ENCODE measurements at places on chromosomes 2 and 18. TPM values are rescaled to one million over a fixed set of nuclear protein-coding genes. Genes with fewer than 3 reads are reported as not detected.

- no peak for DNase-seq
Measured at GRCh38 chr2:5076599-5076998, 615.6 kb upstream of the SOX11 start.

- DNase-seq: no peak
Measured at GRCh38 chr2:122168799-122169198, 413.3 kb downstream of the TSN start.

GRCh38 chr18:5890331-5891183 is 4.8 kb downstream of the TMEM200C start:
- DNase-seq: peak; percentile 92

DNA sequence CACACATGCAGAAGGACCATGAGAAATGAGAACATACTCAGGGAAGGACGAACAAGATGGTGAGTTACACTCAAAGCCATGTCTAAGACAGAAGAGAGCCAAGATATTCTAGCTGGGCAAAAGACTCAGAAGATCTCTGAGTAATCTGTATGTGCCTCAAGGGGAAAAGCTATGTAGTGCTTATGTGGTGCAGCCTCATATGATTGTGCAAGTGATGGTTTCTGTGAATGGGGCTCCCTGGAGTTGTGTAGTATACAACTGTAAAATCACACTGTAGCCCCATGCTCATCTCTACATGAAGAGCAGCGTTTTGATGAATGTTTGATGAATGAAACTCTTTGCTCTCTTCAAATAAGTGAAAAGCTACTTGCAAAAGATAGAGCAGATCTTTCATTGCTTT is 57.5 kb downstream of the OSR1 start:
- DNase-seq: no peak

DNA sequence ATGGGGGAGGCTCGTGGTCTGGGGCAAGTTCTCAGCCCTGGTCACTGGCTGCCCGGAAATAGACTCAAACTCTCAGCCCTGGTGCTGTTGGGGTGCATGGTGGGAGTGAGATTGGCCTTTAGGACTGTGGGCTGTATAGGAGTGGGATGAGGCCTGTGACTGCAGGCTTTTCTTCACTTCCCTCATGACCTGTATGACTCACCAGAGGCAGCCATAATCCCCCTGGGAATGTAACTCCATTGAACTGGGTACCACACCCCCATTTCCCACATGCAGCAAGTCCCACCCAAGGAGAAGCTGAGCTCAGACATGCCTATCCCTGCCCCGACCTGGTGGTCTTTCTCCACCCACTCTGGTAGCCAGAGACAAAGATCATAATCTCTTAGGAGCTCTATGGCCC is 177.7 kb upstream of the OSR1 start:
- DNase-seq: no peak

DNA sequence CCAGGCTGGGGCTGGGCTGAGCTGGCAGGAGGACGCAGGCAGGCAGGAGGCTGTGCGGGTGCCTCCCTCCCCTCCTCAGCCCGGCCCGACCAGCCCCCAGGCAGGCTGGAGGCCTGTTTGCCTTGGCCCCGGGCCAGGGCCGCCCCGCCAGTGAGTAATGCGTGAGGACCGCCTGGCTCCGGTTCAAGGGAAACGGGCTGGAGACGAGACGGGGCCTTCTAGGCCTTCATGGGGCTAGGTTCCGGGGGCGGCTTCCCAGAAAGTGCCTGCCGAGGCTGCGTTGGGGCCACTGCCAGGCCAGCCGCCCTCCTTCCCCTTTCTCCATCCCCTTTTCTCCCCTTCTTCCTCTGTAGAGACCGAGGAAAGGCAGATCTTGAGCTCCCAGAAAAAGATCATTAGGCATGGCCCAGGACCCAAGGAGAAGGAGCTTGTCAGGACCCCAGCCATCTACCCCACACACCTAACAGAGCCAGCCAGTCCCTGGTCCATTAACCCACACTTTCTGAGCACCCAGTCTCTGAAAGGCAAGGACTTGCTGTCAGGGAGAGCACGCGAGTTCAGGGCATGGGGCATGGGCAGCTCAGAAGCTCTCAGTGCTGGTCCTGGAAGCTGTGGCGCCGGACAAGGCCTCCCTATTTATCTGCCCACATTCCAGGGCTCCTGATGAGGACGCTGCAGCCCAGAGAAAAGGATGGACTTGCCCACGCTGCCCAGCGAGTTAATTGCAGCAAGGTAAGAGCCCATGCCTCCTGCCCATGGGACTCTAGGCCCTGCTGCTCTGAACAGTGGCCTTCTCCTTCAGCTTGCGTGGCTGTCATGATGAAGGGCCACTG is 48.5 kb downstream of the SMAD7 start:
- DNase-seq: peak; percentile 99

DNA sequence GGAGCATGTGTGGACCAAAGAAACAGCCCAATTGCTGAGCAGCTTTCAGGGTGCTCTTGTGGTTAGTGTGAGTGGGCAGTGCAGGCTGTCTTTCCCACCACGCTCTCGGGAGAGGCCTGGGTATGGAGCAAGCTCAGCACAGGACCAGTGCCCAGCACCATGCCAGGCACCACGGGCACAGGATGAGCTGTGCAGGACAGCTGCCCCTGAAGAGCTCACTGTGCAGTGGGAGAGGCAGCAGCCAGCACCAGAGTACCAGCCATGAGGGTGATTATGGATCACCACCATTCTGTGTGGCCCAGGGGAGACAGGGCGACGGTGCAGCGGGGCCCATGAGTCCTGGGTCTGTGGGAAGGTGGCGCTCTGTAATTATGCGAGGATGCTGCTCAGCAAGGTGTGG is 29.7 kb upstream of the FAHD2A start:
- DNase-seq: peak; percentile 83

- DNase-seq: no peak
Measured at GRCh38 chr2:129777762-129778583, 201.5 kb upstream of the RAB6C start.

- no peak for DNase-seq
Measured at GRCh38 chr2:42903821-42904575, 111.6 kb upstream of the HAAO start.

DNA sequence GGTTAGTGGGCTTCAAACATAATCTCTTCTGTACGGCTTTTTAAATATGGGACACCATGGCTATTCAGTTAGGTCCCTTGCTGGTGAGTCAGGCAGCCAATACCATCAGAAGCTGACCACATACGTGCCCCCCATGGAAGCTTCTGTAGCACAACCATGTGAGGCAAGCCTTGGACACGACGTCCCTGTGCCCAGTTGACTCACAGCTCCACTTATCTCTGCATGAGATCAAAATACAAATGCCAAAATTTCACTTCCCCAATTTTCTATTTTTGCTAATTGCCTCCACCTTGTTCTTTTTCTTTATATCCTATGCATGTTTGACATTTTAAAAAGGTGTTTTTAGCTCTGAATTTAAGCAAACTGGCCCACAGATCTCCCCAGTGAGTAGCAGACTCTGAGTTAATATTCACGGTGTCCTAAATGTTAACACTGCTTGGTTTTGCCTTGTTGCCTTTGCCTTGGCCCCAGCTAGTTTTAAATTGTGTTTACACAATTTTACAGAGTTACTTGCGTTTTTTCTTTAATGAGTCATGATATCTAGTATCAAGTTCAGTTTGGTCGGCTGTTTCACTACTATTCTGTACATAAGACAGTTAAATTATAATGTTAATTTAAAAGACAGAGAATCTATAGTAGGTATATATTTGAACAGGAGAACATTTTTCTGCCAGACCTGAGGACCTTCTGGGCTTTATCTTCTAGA is 77.5 kb downstream of the CDCA7 start:
- DNase-seq: no peak

DNA sequence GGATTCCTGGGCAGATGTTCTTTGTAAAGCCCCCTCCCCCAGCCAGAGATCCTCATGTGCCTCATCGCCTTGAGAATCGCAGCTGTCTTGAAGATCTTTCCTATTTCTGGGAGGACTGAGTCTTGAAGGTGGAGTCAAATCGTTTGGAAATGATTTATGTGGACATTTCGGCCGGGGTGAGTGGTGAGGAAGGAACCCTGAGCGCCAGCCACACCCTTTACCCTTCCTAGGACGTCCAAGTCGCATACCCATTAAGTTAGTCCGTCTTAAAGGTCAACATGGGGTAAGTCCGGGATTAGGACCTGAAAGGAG is 84.9 kb upstream of the ZCCHC2 start:
- no peak for DNase-seq

Gene DAW1
- total RNA-seq: 0.65 TPM

Gene OBSL1
- 111 TPM for total RNA-seq

Measured in chondrocyte (in vitro differentiated cells).